ENCODE measurements at places on chromosomes 6 and 20.

GRCh38 chr6:168526841-168527281, 85.9 kb downstream of the SMOC2 start:
- DNase-seq: no peak

DNA sequence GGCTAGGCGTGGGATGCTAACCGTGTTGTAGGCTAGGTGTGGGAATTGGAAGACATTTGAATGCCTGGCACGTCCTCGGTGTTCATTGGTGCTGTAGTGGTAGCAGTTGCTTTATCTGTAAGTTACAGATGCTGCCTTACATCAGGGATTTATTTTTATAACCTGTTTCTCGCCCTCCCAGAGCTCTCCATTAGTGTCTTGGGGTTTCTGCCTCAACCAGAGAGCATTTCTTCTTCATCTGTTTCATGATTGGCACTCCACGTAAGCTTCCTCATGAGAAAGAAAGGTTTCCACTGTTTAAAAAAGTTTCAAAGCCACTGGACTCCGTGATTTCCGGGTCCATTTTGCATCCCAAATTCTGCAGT, 9.0 kb downstream of the IGF2R start:
- DNase-seq: no peak

GRCh38 chr6:46419576-46420002, 71.7 kb downstream of the RCAN2 start:
- DNase-seq: peak; percentile 58

DNA sequence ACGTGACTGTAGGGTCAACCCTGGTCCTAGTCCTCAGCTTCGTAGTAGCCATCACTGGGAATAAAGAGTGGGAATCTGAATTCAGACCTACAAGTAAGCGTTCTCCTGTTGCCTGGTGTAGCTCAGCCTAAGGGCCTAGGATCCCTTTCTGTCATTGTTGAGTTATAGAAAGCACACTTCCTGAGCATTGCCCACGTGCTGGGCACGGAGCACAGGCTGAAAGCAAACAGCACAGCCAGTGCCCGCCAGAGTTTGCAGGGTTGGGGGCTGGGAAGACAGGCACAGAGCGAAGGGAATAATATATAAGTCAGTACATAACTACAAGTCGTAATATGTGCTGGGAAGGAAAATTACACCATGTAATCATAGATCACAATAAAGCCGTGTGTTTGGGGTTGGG, 166.3 kb downstream of the TBXT start:
- no peak for DNase-seq

GRCh38 chr6:139577763-139578604, 203.5 kb upstream of the CITED2 start:
- peak; percentile 39 for DNase-seq

DNA sequence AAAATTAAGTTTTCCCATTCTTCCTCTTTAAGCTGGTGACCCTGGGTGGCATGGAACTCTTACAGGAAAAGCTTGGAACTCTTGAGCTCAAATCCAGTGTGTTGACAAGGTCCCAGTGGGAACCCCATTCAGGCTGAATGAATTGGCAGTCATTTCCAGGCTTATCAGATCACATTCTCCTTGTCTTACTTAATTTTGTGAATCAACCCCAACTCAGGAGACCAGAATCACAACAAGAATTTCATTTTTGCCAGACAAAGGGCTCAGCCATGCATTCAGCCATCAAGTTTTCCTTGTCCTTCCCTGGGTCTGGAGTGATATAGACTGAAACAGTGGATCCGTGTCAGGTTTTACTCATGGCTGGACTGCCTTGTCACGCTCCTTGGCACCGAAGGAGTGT, 92.1 kb upstream of the EEF1E1 start:
- DNase-seq: no peak

DNA sequence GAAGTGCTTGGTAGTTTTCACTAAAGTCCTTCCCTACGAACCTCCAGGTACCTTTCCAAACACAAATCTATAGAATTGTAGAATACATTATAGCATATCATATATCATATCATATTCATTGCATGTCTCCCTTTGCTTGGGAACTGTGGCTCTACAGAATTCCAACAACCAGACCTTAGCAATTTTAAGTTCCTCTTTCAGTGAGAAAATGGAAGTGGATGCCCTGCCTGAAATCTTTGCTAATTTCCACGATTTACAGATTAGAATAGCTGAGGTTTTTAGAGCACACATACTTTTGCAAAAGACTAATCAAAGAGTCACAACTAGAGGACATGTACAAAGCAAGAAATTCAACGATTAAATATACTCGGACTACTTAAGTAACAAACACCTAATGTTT, 78.6 kb downstream of the TNFRSF21 start:
- DNase-seq: no peak

DNA sequence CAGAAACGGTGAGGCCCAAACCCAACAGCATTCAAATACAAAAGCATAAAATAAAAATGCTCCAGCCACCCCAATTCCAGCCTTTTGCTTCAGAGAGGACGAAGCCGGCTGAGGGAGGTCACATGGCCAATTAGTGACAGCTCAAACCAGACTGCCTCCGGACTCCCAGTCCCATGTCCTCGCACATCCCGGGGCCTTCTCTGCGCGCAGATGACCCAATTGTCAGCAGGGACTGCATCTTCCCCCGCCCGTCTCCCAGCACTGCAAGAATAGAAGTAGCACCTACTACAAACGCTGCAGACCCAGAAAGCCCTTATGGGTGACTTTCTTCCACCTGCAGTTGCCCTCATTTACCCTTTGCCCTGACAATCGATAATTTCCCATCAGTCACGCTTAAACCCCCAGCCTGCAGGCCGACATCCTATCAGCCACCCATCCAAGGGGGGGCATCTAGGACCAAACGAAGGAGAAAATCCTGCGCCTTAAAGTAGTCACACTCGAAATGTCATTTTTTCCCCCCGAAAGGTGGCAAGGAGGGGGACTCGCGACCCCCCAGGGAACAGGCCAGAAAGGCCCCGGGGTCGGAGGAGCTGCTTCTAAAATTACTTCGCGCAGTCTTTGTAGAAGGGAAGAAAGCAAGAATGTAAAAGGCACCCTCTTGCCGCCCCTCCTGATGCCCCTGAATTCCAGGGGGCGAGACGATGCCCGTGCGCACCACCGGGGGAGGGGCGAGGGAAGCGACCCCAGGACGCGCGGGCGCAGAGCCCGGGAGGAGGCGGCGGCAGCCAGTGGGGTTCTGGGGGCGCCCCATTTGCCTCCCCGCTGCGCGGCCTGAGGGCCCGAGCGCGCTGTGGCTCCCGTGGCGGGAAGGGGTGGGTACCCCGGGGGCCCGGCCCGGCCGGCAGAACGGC, 792 bp downstream of the SLC23A2 start:
- peak; percentile 32 for DNase-seq

Measured in femur (tissue), 1 donor.